ENCODE measurements at places on chromosomes 7 and 10.

GRCh38 chr10:45602836-45603235 is 69.7 kb downstream of the ZFAND4 start:
- no peak for DNase-seq

DNA sequence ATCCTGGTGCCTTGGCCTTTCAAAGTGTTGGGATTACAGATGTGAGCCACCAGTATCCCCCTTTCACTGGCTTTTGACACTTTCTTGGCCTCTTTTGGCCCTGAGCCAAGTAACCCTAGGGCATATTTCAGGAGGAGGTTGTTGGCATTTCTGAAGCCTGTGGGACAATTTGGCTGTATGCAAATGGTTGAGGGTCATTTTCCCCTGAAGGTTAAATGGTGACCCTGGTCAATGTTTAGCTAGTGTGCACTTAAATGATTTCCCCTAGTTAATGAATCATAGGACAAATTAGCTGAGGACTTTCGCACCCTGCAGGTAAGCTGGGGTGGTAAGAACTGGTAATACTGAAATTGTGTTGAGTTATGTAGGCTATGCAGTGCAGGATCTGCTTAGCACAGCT is 660.5 kb downstream of the LRMDA start:
- DNase-seq = no peak

GRCh38 chr7:146926841-146927240 is 810.2 kb downstream of the CNTNAP2 start:
- DNase-seq = no peak

DNA sequence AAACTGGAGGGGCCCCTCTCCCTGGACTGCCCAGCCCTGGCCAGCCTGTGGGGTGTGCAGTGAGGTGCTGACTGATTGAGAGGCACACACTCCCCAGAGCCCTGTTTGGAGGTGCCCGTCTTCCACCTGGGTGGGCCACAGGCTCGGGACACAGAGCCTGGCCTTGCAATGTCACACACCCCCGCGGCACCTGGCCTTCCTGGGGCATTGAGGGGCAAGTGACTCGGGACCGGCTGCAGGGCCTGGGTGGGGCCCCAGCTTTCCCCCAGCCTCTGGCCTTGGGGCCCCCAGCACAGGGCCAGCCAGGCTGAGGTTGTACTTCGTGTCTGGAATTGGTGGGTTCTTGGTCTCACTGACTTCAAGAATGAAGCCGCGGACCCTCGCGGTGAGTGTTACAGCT is 13.9 kb upstream of the NKX6-2 start:
- no peak for DNase-seq

DNA sequence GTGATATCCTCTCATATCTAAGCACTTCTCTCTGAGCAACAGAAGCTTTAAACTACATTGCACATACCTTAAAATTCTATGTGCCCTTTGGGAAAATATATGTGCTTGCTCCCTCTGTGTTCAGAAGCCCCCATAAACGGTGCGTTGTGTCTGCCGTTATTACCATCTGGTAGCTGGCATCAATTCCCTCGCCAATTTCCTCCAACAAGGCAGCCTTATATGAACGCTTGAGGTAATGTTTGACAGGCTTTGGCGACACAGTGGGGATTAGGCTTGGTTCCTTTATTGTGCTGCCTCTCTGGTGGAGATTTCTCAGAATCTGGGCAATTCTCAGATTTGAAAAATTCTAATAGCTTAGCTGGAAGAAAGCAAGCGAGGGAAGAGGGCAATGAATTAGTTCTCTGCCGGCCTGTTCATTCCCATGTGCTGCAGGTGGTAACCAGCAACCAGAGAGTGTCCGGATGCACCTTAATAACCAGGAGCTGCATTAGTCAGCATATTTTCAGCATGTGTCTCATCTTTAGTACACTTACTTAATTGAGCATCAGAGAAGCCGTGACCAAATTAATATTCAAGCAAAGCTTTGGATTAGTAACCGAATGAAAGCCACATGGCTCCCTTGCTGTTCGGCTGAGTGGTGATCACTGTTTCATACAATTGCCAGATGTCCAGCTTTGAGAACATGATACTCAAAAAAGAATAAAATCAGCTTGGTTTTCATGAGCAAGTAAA is 7.3 kb upstream of the PPP1R17 start:
- DNase-seq = no peak

DNA sequence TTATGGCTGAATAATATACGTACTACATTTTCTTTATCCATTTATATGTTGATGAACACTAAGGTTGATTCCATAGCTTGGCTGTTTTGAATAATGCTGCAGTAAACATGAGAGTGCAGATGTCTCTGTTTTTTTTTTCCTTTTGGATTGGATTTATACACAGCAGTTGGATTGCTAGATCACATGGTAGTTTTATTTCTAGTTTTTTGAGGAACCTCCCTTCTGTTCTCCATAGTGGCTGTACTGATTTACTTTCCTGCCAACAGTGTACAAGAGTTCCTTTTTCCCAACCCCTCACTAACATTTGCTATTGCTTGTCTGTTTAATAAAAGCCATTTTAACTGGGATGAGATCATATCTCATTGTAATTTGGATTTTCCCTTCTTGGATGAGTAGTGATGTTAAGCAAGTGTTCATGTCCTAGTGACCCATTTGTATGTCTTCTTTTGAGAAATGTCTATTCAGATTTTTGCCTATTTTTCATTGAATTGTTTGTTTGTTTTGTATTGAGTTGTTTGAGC is 36.0 kb downstream of the ABCA13 start:
- no peak for DNase-seq

DNA sequence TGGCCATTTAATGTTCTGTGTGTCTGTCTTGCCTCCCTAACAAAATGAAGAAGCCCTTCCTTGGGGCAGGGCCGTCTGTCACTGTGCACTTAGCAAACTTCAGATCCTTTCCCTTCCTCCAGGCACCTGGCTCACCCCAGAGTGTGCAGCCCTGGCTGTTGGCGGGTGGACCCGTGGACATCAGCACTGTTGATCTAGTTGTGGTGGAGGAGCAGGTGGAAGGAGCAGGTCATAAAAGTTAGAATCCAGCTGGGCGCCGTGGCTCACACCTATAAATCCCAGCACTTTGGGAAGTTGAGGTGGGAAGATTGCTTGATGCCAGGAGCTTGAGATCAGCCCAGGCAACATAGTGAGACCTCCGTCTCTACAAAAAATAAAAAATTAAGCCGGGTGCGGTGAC is 12.7 kb downstream of the RAB19 start:
- no peak for DNase-seq

- DNase-seq = no peak
These were observed 15.6 kb upstream of the CRHR2 start for GRCh38 chr7:30697719-30698460.

DNA sequence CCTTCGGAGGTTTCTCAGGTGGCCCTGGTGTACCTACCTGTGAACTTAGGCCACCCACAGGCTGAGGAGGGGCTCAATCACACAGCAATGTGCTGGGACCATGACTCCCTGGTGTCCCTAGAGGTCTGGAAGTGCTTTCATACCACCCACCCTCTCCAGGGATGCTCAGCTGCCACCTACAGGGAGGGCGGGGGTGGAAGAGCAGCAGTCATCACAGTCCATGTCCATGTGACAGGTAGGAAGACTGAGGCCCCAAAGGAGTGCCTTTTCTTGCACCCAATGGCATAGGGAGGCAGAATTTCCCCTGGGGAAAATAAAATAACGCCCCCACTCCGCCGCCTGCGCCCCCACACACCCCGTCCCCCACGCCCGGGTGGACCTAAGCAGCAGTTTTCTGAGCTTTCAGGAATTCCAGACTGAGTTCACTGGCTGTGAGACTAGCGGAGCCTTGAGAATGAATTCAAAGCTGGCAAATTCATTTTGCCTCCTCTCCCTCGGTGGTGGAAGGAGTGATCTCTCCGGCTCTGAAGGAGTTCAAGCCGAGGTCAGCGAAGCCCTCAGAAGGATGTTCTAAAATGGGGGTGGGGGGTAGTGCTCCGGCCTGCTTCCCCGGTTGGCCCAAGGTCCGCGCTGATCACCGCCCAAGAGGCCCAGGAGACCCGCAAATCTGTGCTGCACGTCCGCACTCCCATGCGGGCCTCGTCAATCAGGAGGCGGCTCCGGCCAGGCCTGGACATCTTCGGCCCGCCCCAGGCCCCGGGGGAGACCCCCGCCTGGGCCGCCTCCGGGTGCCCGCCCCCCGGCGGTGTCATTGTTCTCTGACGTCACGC is 2.1 kb upstream of the ZMIZ1 start:
- no peak for DNase-seq

DNA sequence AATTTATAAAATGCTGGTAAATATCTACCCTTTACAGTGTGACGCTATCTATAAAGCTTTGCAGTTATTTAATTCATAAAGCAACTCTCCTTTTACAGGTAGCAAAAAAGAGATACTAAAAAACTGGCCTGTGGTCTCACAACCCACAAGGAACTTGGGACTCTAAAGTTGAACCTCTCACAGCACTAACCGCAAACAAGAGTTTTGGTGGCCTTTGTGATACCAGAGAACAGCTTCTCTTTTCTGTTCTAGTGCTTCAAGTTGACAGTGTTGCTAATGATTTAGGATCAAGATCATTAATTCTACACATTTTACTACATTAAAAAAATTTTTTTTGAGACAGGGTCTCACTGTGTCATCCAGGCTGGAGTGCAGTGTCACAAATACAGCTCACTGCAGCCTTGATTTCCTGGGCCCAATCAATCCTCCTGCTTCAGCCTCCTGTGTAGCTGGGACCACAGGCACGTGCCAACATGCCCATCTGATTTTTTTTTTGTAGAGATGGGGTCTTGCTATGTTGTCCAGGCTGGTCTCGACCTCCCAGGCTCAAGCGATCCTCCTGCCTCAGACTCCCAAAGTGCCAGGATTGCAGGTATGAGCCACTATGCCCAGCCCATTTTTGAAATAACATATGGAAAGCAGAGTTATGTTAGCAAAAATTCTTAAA is 56.0 kb upstream of the ST8SIA6 start:
- DNase-seq = no peak

DNA sequence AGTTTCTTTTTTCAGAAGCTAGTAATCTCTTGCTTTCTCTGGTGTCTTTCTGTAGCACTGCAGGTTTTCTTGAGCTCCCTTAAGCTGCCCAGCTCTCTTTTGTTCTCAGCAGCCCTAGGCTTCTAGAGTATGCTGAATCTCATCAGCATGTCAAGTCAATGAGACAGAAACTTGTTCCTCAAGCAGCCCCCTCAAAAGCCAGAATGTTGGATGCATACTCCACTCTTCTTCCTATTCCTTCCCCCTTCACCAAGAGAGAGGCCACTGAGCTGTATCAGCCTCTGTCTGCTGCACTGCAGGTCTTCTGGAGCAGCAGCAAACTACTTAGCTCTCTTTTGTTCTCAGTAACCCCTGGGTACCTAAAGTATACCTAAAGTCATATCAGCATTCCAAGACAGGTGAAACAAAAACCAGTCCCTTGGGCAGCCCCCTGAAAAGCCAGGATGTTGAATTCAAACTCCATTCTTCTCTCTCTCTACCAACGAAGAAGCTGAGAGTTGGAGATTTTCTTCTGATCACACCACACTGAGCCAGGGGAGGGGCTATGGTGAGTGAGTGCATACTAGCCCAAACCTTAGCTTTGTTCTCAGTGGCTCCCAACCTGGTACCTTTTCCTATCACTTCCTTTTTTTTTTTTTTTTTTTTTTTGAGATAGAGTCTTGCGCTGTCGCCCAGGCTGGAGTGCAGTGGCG is 73.3 kb upstream of the WAC start:
- no peak for DNase-seq

DNA sequence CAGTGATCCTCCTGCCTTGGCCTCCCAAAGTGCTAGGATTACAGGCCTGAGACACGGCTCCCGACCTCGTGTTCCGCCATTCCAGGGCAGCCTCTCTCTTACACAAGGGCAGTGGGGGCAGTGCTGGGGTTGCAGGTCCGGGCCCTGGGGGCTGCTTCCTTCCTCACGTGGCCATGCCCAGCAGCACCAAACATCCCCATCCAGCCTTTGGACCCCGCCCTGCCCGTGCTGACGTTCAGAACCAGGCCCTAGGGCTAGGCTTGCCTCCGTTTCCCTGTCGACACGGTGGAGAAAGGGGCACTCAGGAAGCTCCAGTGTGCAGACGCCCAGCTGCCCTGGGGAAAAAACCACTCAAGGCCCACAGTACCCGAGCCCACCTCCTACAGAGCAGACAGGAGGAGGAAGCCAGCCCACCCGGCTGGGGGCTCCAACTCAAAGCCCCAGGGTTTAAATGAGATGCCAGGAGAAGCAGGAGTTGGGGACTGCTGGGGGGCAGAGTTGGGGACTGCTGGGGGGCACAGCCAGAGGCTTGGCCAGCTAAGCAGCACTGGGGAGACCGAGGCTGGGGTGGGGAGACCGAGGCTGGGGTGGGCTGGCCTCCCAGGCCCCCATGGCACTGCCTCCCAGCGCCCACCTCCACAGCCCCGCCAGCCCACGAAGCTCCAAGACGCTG is 35.9 kb downstream of the ADAP1 start:
- no peak for DNase-seq

GRCh38 chr7:122257056-122257455 is 47.5 kb downstream of the FEZF1 start:
- no peak for DNase-seq

GRCh38 chr10:87000491-87000890 is 19.6 kb upstream of the FAM25A start:
- DNase-seq = no peak

DNA sequence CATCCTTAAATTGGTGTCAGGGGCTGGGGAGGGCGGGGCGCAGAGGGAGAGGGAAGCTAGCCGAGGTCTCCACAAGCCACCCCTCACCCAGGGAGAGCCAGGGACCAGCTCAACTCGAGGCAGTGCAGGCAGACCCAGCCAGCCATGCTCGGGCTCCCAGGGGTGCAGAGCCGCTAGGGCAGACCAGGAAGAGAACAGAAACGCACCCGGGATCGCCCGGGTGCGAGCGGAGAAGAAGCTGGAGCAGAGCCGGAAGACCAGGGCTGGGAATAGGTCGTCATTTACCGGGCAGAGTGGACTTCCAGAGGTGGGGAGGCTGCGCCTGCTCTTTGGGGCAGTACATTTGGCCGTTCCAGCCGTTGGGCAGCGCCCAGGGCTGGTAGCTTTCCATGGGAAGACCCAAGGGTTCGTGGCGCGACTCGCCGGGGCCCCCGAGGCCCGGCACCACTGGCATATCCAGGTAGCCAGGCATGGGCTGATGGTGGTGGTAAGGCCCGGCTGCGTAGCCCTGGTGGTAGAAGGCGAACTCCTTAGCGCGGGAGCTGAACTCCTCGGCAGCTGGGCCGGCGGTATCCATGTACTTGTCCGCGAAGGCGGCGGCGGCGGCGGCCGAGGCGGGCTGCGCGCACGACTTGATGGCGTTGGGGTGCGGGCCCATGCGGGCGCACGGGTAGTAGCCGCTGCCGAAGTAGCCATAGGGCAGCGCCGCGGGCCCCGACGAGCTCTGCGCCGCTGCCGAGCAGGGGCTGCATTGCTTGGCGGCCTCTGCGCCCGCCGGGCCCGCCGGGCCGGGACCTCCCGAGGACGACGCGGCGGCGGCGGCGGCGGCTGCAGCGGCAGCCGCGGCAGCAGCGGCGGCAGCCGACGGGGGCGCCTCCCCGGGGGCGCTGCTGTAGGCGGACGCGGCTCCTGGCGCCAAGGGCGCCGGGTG is 755 bp downstream of the HOXA13 start:
- no peak for DNase-seq

GRCh38 chr10:29603223-29603896 is 31.4 kb downstream of the SVIL start:
- no peak for DNase-seq

GRCh38 chr10:50634479-50634878 is 10.7 kb upstream of the SGMS1 start:
- no peak for DNase-seq
